ENCODE measurements at places on chromosomes 3 and 15.

- no peak overlapping the region for H3K4me3 ChIP-seq
- no peaks in the 10 kb centered on the region for H3K27me3 ChIP-seq
- H3K27ac ChIP-seq, result no peak overlapping the region
- H3K4me1 ChIP-seq, result no peaks in the 10 kb centered on the region
- H3K36me3 ChIP-seq, result no peaks in the 10 kb centered on the region
These were observed 125.6 kb downstream of the SRGAP3 start for GRCh38 chr3:9123840-9124239.

- H3K4me3 ChIP-seq, result no peak overlapping the region
- no peaks in the 10 kb centered on the region for H3K4me1 ChIP-seq
- H3K36me3 ChIP-seq, result no peaks in the 10 kb centered on the region
- H3K27ac ChIP-seq, result no peak overlapping the region
- no peaks in the 10 kb centered on the region for H3K27me3 ChIP-seq
- no peak for DNase-seq
These were observed 55.2 kb upstream of the KCNH8 start for GRCh38 chr3:19093084-19093483.

- H3K4me3 ChIP-seq, result peak overlapping the region; percentile 1
- no peaks in the 10 kb centered on the region for H3K27me3 ChIP-seq
- H3K27ac ChIP-seq, result no peak overlapping the region
- no peaks in the 10 kb centered on the region for H3K36me3 ChIP-seq
- peaks cover 31% of the 10 kb centered on the region for H3K4me1 ChIP-seq
These were observed 45.7 kb downstream of the CD86 start for GRCh38 chr3:122100591-122101463.

DNA sequence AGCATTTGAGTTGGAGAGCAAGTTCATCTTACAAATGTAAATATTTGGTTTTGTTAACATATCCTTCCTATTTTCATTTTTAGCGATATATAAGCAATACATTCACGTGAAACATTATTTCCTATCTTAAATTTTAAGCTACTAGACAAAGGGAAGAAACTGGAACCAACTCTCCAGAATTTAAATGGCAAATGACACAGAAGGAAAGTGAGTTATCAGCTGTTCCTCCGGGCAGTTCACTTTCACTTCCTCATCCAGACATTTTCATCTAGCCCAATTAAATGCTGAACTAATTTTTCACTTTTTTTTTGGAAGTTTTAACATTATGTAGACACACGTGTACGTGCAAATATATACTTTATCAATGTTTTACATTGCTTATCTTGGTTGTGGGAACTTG, 58.7 kb downstream of the MORC1 start:
- peak overlapping the region; percentile 35 for H3K4me3 ChIP-seq
- H3K4me1 ChIP-seq, result peaks cover 24% of the 10 kb centered on the region
- peak overlapping the region; percentile 52 for H3K27ac ChIP-seq

DNA sequence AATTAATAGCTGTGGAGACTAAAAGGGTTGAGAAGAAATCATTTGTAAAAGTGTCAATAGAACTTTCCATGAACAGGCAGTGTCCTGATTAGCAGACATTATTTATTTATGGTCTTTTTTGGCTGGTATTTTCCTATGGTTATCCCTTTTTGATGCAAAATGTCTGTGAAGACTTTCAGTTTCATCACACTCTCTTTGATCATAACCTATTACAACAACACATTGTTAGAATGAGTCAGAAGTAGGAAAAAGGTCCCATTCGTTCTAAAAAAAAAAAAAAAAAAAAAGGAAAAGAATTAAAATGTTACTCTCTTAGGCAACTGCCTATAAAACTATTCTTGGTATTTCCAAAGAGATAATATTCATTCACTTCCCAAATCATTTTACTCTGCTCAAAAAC, 62.1 kb downstream of the SLC49A4 start:
- no peak overlapping the region for H3K27ac ChIP-seq
- no peaks in the 10 kb centered on the region for H3K36me3 ChIP-seq
- no peak overlapping the region for H3K4me3 ChIP-seq
- no peaks in the 10 kb centered on the region for H3K4me1 ChIP-seq

DNA sequence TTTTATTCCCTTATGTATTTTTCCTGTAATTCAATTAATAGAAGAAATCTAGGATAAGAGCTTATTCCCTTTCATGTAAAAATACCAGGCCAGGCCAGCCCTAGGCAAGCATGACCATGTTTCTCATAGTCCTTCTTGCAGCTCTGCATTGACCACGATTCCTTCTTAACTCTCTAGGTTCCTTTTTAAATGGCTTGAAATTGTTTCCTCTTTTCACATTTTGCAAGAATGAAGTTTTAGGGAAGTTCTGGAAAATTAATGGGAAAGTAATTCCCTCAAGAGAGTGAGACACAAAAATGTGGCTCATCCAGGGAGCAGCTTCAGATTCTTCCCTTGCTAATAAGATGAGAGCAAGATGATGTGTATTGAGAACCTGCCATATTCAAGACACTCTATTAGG, 116.5 kb upstream of the FGF7 start:
- H3K4me3 ChIP-seq, result no peak overlapping the region
- no peak for DNase-seq
- H3K27me3 ChIP-seq, result no peaks in the 10 kb centered on the region
- H3K27ac ChIP-seq, result no peak overlapping the region
- peaks cover 7% of the 10 kb centered on the region for H3K4me1 ChIP-seq

DNA sequence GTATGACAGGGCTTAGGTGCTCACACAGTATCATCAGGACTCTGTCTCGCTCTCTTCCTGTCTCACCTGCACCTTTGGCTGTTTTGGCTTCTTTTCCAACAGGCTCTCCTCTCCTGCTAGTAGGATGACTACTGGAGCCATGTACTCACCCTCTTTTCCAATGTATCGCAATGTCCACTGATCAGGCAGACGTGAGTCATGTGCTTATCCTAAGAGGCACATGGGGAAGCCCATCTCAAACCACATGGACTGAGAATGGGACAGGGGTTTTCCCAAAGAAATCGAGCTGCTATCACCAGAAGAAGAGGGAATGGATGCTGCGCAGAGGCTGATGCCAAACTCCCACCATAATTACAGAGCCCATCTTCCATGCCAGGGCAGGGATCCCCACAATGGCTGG, 180.6 kb downstream of the IL5RA start:
- DNase-seq, result no peak
- no peaks in the 10 kb centered on the region for H3K4me1 ChIP-seq
- H3K27ac ChIP-seq, result no peak overlapping the region

GRCh38 chr3:58217209-58217811, 6.5 kb upstream of the DNASE1L3 start:
- H3K4me3 ChIP-seq, result no peak overlapping the region
- DNase-seq, result peak; percentile 87
- H3K27me3 ChIP-seq, result 0 out of 2 replicates have a peak, but pooled peaks cover 3% of the 10 kb centered on the region
- H3K4me1 ChIP-seq, result peaks cover 5% of the 10 kb centered on the region

GRCh38 chr15:79042213-79042928, 48.2 kb downstream of the RASGRF1 start:
- H3K4me3 ChIP-seq, result no peak overlapping the region
- H3K27ac ChIP-seq, result no peak overlapping the region
- peaks cover 3% of the 10 kb centered on the region for H3K36me3 ChIP-seq
- H3K27me3 ChIP-seq, result no peaks in the 10 kb centered on the region
- DNase-seq, result no peak

GRCh38 chr15:40279437-40280141, 3.3 kb downstream of the ANKRD63 start:
- no peak overlapping the region for H3K4me3 ChIP-seq
- DNase-seq, result peak; percentile 83
- no peak overlapping the region for H3K27ac ChIP-seq

GRCh38 chr3:24832891-24833290, 338.2 kb upstream of the THRB start:
- DNase-seq, result no peak
- H3K4me1 ChIP-seq, result no peaks in the 10 kb centered on the region
- H3K27me3 ChIP-seq, result no peaks in the 10 kb centered on the region
- H3K27ac ChIP-seq, result no peak overlapping the region
- H3K36me3 ChIP-seq, result no peaks in the 10 kb centered on the region
- H3K4me3 ChIP-seq, result no peak overlapping the region

- no peak overlapping the region for H3K4me3 ChIP-seq
- no peak overlapping the region for H3K27ac ChIP-seq
- no peaks in the 10 kb centered on the region for H3K27me3 ChIP-seq
- peaks cover 8% of the 10 kb centered on the region for H3K4me1 ChIP-seq
- no peaks in the 10 kb centered on the region for H3K36me3 ChIP-seq
- DNase-seq, result no peak
These were observed 35.9 kb upstream of the CHD2 start for GRCh38 chr15:92864127-92864814.

- H3K27ac ChIP-seq, result no peak overlapping the region
- no peaks in the 10 kb centered on the region for H3K36me3 ChIP-seq
- no peak overlapping the region for H3K4me3 ChIP-seq
- H3K4me1 ChIP-seq, result no peaks in the 10 kb centered on the region
- DNase-seq, result no peak
These were observed 35.2 kb downstream of the PYGO1 start for GRCh38 chr15:55552926-55553325.

GRCh38 chr3:160459450-160459970, 9.9 kb upstream of the TRIM59 start:
- no peaks in the 10 kb centered on the region for H3K27me3 ChIP-seq
- no peaks in the 10 kb centered on the region for H3K36me3 ChIP-seq
- no peak for DNase-seq
- no peak overlapping the region for H3K4me3 ChIP-seq
- no peaks in the 10 kb centered on the region for H3K4me1 ChIP-seq

DNA sequence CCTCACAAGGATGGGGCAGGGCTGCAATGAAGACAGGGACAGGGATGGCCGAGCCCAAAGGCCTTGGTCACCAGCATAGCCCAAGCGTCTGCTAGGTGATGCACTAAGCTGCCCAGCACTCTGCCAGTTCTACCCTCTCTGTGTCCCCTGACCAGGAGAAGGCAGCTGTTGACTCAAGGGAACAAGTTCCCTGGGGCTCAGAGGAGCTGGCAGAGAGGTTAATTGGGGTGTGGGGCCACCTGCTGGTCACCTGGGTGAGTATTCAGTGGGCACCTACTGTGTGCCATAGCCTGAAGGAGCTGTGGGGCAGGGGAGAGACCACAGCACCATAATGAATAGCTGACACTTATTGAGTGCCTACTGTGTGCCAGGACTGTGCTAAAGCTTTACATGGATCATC, 22.0 kb upstream of the DOCK3 start:
- H3K27me3 ChIP-seq, result no peaks in the 10 kb centered on the region
- no peak overlapping the region for H3K27ac ChIP-seq
- no peak overlapping the region for H3K4me3 ChIP-seq
- peak; percentile 69 for DNase-seq

DNA sequence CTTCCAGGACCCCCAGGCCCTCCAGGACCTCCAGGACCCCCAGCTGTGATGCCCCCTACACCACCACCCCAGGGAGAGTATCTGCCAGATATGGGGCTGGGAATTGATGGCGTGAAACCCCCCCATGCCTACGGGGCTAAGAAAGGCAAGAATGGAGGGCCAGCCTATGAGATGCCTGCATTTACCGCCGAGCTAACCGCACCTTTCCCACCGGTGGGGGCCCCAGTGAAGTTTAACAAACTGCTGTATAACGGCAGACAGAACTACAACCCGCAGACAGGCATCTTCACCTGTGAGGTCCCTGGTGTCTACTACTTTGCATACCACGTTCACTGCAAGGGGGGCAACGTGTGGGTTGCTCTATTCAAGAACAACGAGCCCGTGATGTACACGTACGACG, 22.1 kb upstream of the CMSS1 start:
- H3K27ac ChIP-seq, result no peak overlapping the region
- H3K4me1 ChIP-seq, result peaks cover 5% of the 10 kb centered on the region
- no peaks in the 10 kb centered on the region for H3K36me3 ChIP-seq
- no peaks in the 10 kb centered on the region for H3K27me3 ChIP-seq
- peak; percentile 58 for DNase-seq

- no peaks in the 10 kb centered on the region for H3K27me3 ChIP-seq
- DNase-seq, result no peak
- peaks cover 31% of the 10 kb centered on the region for H3K36me3 ChIP-seq
- no peak overlapping the region for H3K27ac ChIP-seq
These were observed 56.2 kb downstream of the SLC6A6 start for GRCh38 chr3:14458434-14459275.

DNA sequence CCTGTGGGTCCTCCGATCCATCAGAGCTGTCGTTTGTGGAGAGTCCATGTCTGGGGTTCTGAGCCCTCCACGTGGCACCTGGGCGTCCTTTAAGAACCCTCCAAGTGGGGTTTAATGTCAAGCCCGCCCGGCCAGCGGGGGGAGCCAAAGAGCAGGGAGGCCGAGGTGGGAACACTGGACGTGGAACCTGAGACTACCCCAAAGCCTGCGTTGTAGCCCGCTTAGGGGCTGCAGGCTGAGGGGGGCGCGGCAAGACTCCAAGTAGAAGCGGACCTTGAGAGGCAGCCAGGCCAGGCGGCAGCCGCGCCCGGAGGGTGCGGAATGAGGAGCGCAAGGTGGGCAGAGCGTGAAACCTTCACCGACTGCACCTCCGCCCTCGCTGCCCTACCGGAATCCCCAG, 126.2 kb upstream of the ATP10A start:
- H3K4me3 ChIP-seq, result no peak overlapping the region
- no peak overlapping the region for H3K27ac ChIP-seq
- DNase-seq, result no peak
- no peaks in the 10 kb centered on the region for H3K27me3 ChIP-seq

DNA sequence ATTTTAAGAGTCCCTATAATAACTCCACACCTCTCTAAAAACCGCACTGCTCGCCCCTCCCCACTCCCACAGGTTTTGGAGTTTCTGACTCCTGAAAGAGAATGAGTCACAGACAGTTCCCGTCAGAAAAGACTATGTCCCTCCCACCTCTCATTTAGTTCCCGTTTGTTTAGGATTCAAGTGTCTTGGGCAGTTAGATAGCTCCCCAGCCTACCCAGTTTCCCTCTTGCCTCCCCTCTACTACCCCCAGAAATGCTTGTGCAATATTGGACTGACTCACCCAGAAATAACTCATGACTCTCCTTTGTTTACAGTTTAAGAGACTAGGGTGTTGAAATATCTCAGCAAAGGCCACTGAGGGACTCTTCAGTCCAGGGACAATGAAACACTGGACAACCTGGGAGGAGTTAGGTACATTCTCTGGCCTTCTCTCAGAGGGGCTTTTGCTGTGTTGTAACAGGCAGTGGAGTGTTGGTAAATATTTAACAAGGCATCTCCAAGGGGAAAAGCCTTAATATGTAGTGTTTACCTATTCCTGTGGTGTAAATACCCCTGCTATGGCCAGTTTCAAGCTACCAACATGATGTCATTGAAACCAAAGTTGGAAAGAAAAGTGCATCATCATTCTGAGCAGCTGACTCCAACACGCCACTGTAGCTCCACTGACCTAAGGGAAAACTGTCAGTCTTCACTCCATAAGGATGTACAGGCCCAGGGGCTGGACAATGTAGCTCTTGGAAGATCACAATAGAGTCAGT, 96.1 kb upstream of the CHD2 start:
- DNase-seq, result no peak
- H3K27ac ChIP-seq, result no peak overlapping the region
- no peaks in the 10 kb centered on the region for H3K27me3 ChIP-seq

DNA sequence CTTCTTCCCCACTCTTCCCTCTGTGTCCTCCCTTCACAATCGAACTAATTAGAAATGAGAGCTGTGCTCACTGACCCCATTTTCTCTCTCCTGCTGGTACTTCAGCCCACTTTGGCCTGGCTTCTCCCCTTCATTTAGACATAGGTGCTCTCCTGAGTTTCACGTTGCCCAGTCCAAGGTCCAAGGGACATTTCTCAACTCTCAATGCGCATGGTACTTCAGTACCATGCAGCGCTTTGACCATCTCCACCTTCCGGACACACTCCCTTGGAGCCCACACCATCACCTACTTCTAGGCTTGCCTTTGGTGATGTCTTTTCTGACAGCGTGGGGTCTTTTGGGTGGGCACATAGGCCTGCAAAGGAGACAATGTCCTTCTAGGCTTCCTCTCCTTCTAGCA, 99.7 kb downstream of the ABHD5 start:
- H3K27me3 ChIP-seq, result 0 out of 2 replicates have a peak, but pooled peaks cover 3% of the 10 kb centered on the region
- no peak for DNase-seq
- no peaks in the 10 kb centered on the region for H3K36me3 ChIP-seq
- H3K4me3 ChIP-seq, result no peak overlapping the region
